ENCODE measurements at places on chromosomes 4 and X.

DNA sequence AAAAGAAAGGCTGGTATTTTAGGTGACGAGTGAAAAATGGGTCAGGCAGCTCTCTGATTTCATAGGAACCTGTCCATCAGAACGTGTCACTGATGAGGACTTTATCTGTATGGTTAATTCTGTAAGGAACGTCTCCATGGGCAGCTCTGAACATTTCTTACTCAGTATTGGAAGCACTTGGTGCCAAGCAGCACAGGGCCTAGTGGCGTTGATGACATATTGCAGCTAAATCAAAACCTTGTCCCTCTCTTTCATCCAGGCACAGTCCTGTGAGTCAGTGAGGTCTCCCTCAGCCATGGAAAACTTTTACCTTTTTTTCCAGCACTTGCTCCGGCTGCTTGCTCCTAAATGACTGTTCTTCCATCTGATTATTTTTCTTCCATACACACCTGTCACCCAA lies 301.9 kb downstream of the DHX15 start:
- DNase-seq = no peak

GRCh38 chrX:134580907-134581306 lies 77.4 kb downstream of the PLAC1 start:
- DNase-seq = no peak

DNA sequence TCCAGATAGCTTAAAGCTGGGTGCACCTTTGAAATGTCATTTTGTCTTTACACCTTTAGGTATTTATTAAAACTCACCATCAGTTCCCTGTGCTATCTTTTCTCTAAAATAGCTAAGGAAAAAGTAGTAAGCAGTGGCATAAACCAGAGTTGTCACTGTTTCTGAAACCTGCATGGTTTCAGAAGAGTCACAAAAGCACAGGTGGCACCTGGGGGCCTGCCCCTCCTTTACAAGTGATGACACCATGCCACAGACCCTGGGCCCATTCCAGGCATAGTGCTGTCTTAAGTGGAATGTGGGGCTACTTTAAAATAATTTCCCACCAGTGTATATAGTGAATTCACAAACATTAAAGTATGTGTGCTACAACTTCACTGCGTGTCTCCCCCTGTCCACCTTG lies 47.8 kb downstream of the DCUN1D4 start:
- DNase-seq = no peak

GRCh38 chr4:40858962-40859361 lies 109.2 kb downstream of the NSUN7 start:
- no peak for DNase-seq

- DNase-seq = no peak
These were observed 67.2 kb downstream of the TBC1D9 start for GRCh38 chr4:140688711-140689598.

- no peak for DNase-seq
These were observed 85.1 kb downstream of the PDGFC start for GRCh38 chr4:156886481-156886880.

DNA sequence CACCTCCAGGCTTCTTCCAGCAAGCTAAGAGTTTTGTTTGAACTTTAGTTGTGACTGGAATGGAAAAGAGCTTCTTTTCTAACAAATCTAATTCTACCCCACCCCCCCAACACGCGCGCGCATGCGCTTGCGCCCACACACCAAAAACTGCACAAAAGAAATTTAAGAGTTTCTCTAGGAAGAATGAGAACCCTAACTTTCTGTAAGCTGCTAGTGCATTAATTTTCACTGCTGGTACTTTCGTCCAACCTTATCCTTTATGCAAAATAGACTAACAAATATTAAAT lies 9.0 kb upstream of the INTU start:
- DNase-seq = no peak

- peak; percentile 42 for DNase-seq
These were observed 15.7 kb downstream of the FHL1 start for GRCh38 chrX:136162827-136163570.

- DNase-seq = no peak
These were observed 117.6 kb upstream of the RASGEF1B start for GRCh38 chr4:81589262-81589661.

DNA sequence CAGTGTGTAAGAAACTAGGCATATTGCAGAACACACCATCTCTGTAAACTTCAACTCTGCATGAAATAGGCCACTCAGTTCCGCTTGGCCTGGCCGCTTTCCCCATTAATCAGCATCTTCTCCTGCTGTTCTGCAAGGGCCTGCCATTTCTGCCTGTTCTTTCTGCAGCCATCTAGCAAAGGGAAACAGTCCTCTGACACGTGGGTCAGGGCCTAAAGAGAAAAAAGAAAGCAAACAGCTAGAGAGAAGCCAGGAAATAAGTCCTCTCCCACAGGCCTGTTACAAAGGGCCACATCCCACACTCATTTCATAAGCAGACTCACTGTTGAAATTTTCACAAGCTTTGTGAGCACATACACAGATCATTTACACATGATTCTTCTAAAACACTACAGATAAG lies 130.1 kb downstream of the PDE5A start:
- no peak for DNase-seq

GRCh38 chr4:168183717-168184571 lies 91.6 kb downstream of the ANXA10 start:
- DNase-seq = no peak

GRCh38 chrX:24014388-24015018 lies 12.5 kb downstream of the KLHL15 start:
- peak; percentile 21 for DNase-seq

GRCh38 chr4:7862561-7863192 lies 77.0 kb downstream of the AFAP1 start:
- DNase-seq = no peak

GRCh38 chr4:34148322-34148908 lies 2095.9 kb downstream of the ARAP2 start:
- no peak for DNase-seq

- DNase-seq = no peak
These were observed 1002.9 kb upstream of the IGFBP7 start for GRCh38 chr4:58113126-58113525.

DNA sequence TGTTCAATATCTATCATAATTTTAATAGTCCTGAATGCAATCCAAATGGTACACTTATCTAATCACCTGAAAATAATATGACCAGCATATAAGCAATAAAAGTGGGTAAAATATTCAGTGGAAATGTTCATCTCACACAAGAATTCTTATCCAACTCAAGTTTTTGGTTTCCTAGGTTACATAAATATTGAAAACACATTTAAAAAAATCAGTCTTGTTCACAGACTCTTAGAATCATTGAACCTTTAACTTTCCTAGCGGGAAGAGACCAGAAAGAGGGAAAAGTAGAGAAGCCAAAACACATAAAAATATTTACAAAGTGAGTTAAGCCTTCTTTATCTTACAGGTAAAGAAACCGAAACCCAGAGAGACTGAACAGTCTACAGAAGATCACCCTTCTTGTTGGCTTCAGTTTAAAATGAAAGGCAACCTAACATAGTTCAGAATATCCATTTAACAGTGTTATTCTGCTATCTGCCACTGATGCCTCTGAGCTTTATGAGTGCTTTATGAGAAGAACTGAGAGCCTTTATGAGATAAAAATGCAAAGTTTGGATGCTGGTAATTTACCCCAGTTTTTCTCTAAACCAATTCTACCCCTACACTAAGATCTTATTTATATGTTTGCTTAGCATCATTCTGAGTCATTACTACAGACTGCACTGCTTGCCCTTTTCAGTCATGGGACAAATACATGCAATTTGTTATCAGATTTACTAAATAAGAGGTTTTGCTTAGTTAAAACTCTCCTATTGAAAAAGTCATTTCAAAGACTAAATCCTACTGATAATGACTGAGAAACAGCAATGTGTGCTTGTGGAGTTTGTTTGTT lies 453.3 kb upstream of the INTU start:
- DNase-seq = no peak

- no peak for DNase-seq
These were observed 66.9 kb downstream of the ARHGEF9 start for GRCh38 chrX:63718010-63718694.

- DNase-seq = no peak
These were observed 46.9 kb downstream of the XIAP start for GRCh38 chrX:123906557-123907316.

DNA sequence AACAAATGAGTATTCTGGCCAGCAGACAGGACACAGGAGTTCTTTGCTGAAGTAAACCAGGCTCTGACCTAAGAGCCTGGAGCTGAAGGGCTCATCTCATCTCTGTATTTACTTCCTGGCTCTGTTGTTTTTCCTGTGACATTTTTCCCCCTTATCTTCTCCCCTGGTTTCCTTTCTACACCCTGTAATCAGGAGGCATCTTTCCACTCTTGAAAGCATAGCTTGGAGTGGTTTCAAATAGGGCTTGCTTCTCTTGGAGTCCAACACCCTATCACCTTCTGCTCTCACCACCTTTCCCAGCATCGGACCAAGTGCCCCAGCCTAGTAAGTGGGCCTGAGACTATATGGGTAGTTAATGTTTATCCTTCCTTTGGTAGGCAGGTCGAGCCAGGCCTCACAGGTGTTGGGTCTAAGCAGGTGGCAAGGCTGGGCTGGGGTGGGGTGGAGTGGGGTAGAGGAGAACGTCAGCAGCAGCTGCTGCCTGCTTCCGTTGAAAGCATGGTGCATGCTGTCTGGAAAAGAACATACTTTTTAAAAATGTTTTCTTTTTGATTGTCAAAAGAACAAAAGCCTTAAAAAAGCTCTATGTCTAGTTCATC lies 1.2 kb downstream of the DRP2 start:
- no peak for DNase-seq

DNA sequence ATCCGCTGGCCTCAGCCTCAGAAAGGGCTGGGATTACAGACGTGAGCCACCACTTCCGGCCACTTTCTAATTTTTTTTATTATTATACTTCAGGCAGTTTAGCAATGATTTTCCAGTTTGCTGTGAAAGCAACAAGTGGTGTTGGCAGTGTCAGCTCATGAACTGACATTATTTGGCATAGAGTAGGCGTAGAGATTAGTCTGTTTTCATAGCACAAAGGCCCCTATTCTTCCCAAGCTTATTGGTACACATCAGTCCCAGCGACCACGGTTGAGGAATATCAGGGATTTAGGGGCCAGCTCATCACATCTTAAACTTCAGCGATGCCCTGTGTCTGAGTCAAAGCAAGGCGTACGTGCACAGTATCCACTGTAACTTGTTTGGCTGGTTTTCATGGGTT lies 53.0 kb upstream of the RASSF6 start:
- no peak for DNase-seq

GRCh38 chr4:5157791-5158770 lies 106.8 kb downstream of the STK32B start:
- DNase-seq = no peak

DNA sequence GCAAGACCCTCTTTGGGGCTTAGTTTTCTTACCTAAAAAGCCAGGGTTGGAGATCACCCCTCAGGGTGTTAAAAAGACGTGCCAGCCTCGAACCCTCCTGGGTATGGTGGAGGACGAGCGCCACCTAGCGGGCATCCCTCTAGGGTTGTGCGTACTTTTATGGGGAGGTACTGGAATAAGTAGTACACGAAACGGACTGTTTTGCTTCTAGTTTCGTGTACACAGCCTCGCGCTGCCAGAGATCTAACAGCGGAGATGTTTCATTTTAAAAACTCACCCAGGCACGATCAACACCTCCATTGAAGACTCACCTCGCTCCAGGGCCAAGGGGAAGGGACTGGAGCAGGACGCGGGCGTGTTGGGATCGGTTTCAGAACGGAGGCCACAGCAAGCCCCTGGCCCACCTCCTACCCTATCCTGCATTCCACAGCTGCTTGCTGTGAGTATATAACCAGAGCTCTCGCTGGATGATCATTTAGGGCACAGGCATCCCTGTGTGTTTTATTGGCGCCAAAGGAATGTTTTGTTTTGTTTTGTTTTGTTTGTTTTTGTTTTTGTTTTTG lies 4.8 kb upstream of the NKX3-2 start:
- peak; percentile 91 for DNase-seq

- no peak for DNase-seq
These were observed 24.0 kb downstream of the RPA4 start for GRCh38 chrX:96907516-96908272.

- DNase-seq = no peak
These were observed 2.9 kb downstream of the ANTXR2 start for GRCh38 chr4:80069837-80070731.

DNA sequence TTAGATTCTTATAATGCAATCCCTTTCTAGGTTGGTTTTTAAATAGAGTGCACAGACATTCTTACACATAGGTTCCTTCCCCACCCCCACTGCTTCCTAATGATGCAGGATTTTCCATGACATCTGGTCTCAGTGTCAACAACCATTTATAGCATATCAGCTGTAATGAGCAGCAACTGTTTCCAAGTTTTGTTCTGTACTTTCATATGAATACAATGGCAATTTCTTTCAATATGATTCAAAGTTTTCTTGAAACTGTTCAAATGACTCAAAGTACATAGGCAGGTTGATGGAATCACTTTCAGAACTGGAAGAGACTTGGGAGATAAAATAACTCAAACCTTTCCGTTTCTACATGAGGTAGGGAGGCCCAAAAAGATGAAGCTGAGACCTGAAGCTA lies 220.7 kb downstream of the CAMK2D start:
- no peak for DNase-seq

DNA sequence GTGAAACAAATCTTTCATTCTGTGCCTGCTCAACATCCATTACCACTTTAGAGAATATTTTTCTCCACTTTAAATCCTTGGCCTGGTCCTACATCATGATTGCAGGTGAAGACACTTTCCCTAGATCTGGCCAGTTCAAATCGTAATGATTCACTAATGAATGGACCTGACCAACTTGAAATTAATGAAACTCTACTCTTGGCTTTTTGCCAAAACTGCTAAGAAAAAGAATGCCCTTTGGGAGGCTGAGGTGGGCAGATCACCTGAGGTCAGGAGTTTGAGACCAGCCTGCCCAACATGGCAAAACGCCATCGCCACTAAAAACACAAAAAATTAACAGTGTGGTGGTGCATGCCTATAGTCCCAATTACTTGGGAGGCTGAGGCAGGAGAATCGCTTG lies 1082.6 kb upstream of the LCORL start:
- DNase-seq = no peak

GRCh38 chrX:2596555-2597255 lies 94.4 kb upstream of the CD99 start:
- no peak for DNase-seq

DNA sequence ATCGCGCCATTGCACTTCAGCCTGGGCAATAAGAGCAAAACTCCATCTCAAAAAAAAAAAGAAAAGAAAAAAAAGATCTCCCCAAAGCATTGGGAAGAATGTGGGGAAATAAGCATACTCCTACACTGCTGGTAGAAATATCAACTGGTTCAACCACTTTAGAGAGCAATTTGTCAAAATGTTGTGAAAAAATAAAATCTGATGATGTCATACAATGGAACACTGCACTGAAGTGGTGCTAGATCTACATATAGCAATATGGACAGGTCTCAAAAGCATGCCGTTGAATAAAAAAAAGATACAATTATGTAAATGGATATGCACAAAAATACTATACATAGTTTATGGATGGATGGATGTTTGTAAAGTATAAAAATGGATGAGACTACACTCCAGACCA lies 18.3 kb upstream of the HUWE1 start:
- no peak for DNase-seq

DNA sequence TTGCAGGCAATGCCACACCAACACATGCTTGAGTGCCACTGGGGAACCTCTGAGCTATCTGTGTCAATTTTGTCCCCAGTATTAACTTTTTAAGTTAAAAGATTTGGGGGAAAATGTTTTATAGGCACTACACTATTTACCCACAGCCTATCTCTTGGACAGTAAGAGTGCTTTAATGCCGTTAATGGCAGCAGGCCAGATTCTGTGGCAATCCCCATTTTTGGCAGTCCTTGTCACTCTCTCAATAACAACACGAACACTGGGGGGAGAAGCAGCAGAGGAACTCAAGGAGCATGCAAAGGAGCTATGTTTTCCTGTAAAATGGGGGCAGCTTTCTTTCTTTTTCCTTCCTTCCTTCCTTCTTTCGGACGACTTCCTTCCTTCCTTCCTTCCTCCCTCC lies 168.6 kb downstream of the NSUN7 start:
- DNase-seq = no peak

- no peak for DNase-seq
These were observed 46.7 kb downstream of the REELD1 start for GRCh38 chr4:146261041-146261440.

Data from activated naive CD4-positive, alpha-beta T cell treated with anti-CD3 and anti-CD28 coated beads, Interleukin-2, amount 50 U/mL, for 72 hours (primary cell).